ENCODE measurements at places on chromosomes 12 and 14.

DNA sequence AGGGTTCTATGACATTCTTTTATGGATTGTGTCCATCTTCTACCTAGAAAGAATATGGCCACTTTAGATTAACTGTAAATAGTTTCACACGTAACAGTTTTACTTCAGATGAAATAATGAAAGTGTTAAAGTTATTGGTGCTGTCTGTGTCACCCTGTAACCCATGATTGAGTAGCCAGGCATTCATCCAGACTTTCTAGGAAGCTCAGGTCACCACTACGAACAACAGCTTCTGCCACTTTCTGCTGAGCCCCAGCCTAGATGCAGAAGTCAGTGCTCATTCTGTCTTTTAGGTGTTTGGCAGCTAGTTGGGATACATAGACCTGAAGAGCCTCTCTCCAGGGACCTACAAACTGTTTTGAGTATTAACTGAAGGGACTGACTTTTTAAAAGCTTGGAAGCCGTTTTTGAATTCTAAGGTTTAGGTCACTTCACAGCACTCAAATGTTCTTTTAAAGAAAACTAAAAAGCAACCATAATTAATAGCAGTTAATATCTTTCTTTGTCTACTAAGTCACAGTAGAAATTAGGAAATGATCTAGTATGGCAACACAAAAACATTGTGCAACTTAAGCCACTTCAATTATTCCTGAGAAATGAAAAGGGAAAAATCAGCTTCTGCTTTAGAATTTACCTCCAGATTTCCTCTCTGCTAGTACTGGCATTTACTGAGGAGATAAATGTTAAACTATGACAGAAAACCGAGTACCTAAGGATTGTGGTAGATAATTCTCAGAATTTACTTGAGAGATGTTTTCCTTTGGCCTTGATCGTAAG lies 266.9 kb downstream of the CCDC91 start:
- DNase-seq, result no peak

- DNase-seq, result no peak
Measured at GRCh38 chr14:24859559-24859958, 190.4 kb downstream of the STXBP6 start.

DNA sequence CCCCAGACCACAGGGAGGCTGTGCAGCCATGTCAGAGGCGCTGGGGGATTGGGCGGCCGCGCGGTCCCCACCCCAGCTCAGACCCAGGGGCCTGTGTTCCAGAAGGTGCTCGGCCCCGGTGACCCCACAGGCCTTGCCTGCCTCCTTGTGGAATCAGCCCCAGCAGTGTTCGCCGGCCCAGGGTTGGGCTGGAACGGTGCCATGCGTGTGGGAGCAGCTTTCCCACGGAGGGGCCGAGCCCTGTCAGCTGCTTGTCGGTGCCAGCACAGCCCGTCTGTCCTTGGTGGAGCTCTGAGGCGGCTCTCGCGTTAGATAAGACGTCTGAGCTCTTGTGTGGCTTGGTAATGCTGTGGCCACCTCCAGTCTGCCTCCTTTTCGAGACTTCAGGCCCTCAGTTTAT lies 8.5 kb downstream of the ZFYVE21 start:
- no peak for DNase-seq

GRCh38 chr14:104739026-104739425 lies 13.9 kb upstream of the SIVA1 start:
- no peak for DNase-seq

- DNase-seq, result peak; percentile 36
Measured at GRCh38 chr14:55075628-55076175, 24.3 kb downstream of the MAPK1IP1L start.

- DNase-seq, result no peak
Measured at GRCh38 chr14:100466111-100466856, 120.9 kb downstream of the BEGAIN start.

DNA sequence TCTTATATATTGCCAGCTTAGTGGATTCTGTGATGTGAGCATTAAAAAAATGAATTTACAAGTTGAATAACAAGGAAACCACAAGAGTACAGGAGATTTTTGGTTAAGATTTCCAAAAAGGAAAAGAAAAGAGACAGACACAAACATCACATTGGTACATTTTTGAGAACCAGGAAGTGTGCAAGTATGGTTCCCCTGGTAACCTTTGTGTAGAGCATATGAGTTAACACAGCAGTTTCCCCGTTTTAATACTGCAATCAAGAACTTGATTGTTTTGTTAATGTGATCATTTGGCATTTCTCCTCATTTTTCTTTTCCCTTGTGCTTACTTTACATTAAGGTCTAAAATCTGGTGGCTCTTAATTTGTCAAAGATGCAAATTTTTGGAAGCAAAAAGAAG lies 490.4 kb upstream of the ATP2B1 start:
- no peak for DNase-seq

DNA sequence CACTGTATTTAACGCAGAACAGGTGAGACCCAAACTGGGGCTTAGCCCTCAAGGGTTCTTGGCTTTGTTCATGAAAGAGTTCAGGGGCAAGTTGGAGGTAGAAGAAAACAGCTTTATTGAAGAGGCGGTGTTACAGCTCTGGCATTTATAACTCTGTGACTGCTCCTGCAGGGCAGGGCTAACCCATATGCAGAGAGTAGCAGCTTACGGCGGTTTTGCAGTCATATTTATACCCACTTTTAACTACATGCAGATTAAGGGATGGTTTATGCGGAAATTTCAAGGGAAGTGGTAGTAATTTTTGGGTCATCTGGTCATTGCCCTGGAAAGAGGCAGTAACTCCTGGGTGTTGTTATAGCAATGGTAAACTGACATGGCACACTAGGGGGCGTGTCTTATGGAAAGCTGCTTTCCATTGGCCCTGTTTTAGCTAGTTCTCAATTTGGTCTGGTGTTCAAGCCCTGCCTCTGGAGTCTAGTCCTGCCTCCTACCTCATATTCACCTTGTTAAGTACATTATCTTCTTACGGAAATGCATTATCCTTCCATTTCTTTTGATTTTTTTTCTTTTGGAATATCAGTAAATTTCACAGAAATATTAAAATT lies 1.8 kb upstream of the IAPP start:
- DNase-seq, result no peak

- peak; percentile 91 for DNase-seq
Measured at GRCh38 chr12:120725659-120726509, at the start of gene ACADS. TSS of gene ACADS (plus strand) at chr12:120725826. CDS start at chr12:120725886, 60 bp downstream.

DNA sequence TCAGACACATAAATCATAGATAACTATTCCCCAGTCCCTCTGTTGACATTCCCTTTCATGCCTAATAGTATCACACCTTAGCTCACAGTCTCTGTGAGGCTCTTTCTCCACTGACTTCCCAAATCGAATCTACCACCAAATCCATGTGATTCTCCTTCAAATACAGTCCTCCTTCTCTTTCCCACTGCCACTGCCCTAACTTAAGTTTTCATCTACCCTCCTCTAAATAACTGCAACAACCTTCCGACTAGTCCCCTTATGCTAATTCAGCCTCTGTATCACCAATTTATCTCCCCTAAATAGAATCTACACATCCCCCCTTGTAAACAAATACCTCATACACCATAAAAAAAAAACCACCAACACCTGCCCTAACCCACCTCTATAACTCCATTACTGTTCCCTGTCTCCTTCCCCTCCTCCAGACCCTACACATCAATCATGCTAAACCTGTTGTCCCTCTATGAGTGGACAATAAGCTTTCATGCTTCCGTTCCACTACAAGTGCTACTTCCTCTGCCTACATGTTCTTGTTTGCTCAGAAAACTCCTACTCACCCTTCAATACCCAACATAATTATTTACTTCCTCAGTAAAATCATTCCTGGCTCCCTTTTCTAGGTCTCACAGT lies 39.0 kb downstream of the SLC25A21 start:
- DNase-seq, result no peak

DNA sequence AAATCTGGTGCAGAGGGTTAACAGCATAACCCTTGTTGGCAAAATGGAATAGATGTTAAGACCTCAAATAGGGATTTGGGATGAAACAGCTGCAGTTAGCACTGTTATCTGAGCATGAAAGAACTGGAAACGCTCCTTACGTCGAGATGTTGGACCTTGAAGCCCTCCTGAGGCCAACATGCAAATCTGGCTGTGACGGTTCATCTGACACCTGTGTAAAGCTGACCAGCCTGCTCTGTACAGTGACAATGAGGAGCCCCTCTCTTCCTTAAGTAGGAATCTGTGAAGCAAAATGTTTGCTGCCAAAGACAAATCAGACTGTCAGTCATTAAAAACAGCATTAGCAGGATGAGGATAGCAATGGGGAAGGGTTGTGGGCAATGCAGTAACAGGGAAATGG lies 36.5 kb downstream of the PAPLN start:
- DNase-seq, result no peak

DNA sequence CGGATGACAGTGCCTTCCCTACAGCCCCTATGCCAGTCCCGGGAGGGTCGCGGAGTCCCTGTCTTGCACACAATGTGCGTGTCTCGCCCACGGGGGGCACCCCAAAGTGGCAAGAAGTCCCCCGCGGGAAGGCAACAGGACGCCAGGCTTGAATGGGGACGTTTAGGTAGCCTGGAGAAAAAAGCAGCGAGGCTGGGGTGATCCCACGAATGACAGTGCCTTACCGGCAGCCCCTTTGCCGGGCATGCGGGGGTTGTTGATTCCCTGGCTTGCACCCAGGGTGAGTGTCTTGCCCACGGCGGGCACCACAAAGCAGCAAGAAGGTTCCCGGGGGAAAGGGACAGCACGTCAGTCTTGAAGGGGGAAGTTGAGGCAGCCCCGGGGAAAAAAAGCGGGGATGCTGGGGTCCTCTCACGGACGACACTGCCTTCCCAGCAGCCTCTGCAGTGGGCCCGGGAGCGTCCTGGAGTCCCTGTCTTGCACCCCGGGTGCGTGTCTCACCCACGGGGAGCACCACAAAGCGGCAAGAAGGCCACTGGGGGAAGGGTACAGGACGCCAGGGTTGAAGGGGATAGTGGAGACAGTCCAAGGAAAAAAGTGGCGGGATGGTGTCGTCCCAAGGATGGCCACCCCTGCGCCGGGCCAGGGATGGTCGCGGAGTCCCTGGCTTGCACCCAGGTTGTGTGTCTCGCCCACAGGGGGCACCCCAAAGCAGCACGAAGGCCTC lies 156.8 kb upstream of the ALG10B start:
- no peak for DNase-seq

DNA sequence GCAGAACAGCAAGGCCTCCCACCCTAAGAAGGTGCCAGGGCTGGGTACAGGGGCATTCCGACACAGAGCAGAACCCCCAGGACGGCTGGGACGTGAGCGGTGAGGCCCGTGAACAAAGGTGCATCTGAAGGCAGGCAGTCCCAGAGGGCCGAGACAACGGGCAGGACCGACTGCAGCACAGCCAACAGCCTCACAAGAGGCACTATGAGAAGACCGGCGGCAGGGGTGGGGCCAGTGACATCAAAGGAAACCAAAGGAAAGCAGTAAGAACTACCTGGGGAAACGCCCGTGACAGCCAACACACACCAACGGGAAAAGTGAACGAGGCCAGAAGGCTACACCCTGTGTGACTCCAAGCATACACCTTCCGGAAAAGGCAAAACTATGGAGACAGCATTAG lies 9.1 kb downstream of the BTBD6 start:
- DNase-seq, result no peak

DNA sequence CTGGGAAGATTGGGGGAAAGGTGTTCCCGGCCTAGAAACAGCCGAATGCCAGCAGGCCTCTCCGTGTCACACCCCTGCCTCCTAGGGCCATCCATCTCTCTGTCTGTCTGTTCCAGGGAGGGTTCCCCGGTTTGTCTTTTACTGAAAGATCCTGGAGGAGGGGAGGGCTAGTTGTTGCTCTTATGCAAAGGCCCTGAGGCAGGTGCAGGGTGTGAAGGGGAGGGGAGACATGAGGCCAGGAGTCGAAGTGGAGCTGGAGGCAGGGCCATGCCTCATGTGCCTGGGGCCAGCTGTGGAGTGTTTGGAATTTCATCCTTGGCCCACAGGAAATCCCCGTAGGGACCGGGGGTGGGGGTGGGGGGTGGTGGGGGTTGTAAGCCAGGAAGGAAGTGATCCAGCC lies 8.7 kb upstream of the RCOR1 start:
- no peak for DNase-seq

DNA sequence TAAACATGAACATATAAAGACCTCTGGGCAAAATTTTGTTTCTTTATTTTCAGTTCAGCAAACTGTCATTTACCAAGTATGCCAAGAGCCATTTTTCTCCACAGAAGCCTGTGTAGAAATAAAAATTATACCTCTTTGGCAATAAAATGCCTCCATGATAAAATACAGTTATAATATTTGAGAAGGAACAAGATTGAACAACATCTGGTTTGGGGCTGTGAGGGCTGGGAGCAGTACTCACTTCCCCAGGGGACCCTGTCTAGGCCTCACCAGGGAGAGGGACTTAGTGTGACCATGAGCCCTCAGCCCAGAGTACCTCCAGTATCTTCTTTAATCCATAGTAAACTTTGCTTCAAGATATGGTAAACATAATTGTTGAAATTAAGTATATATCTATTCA lies 65.1 kb downstream of the DAAM1 start:
- DNase-seq, result no peak

- no peak for DNase-seq
Measured at GRCh38 chr14:32189811-32190210, 12.0 kb upstream of the RNU6-7 start.

DNA sequence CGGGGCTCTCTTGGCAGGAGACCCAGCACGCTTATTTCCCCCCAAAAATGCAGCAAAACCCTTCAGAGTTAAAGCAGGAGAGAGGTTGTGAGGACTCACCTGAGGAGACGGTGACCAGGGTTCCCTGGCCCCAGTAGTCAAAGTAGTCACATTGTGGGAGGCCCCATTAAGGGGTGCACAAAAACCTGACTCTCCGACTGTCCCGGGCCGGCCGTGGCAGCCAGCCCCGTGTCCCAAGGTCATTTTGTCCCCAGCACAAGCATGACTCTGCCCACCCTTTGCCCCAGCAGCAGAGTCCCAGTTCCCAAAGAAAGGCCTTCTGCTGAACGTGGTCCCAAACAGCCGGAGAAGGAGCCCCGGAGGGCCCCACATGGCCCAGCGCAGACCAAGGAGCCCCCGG lies 337.7 kb downstream of the TMEM121 start:
- no peak for DNase-seq

GRCh38 chr12:12543959-12544358 lies 18.7 kb downstream of the DUSP16 start:
- DNase-seq, result no peak

- DNase-seq, result no peak
Measured at GRCh38 chr12:1906579-1906978, 11.9 kb downstream of the CACNA2D4 start.

- DNase-seq, result no peak
Measured at GRCh38 chr12:29639893-29640495, 142.5 kb upstream of the OVCH1 start.

- peak; percentile 80 for DNase-seq
Measured at GRCh38 chr12:101773650-101774162, 34.4 kb upstream of the SYCP3 start.

GRCh38 chr12:85923767-85924331 lies 49.8 kb downstream of the NTS start:
- no peak for DNase-seq

GRCh38 chr12:53532021-53532420 lies 24.7 kb upstream of the NPFF start:
- no peak for DNase-seq

- DNase-seq, result no peak
Measured at GRCh38 chr12:111100554-111100953, 180.2 kb upstream of the MYL2 start.

GRCh38 chr12:78494911-78495310 lies 369.7 kb upstream of the SYT1 start:
- no peak for DNase-seq
